ENCODE measurements at places on chromosomes 6 and 20. TPM values are rescaled to one million over a fixed set of nuclear protein-coding genes. Genes with fewer than 3 reads are reported as not detected.

DNA sequence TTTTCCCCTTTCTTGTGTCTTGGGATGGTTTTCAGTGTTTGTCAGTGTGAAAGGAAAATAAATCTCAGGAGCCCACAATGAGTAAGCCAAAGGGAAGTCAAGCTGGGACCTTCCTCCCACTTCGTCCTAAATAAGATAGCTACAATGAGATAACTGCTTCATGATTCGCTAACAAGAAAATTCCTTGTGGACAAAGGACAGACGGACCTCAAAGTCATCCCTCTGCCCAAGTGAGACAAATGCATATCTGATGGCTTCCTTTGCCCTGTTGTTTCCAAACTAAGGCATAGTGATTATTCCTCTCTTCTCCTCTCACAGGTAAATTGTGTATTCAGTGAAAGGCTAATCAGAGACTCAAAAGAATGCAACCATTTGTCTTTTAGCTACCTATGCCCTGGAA is 26.1 kb upstream of the ADTRP start:
- no peak for DNase-seq

GRCh38 chr20:31819083-31819784 is at the start of gene MYLK2:
Gene MYLK2, plus strand, starts transcription at chr20:31819356. Its CDS starts 225 bp downstream, at chr20:31819581.
- DNase-seq = no peak

DNA sequence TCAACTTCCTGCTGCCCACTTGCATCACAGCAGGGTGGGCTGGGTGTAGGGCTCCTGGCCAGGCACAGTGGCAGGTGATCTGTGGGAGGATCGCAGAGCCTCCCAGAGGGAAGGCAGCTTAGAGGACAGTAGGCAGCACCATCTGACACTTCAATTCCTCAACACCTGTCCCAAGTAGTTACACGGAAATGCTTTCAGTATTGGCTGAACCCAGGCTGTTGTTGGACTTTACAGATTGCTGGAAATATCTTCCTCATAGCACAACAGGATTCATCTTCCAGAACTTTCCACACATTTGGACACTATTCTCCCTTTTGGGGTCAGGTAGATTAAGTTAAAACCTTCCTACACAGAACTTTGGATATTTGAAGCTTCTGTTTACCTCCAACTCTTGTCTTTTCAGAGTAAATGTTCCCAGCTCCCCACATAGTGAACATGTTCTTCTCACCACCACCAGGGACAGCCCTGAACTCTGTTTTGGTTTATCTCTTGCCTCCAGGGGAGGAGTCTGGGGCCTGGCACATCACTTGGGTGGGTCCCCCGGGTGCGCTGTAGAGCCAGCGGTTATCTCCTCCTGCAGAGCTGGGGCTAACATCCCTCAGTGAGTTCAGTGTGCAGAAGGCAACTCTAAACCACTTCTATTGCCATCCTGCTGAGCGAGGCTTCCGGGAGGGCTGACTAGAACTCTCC is 3.5 kb upstream of the SLC22A2 start:
- DNase-seq = no peak

DNA sequence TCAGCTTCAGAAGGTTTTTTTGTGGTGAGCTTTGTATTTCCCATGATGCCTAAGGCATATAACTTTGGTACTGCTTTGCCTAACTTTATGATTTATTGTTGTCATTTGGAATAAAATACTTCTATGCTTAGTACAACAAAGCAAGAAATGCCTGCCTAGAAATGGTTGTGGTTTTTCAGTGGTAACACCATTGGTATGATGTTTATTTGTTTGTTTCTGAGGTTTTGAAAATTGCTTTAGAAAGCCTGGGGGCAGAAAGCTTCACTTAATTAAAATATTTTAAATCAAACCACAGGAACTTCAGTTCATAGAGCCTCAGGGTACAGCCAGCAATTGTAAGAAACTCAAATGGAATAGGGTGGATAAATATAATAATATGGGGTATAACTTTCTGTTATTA is 351.2 kb upstream of the MAP3K7 start:
- no peak for DNase-seq

DNA sequence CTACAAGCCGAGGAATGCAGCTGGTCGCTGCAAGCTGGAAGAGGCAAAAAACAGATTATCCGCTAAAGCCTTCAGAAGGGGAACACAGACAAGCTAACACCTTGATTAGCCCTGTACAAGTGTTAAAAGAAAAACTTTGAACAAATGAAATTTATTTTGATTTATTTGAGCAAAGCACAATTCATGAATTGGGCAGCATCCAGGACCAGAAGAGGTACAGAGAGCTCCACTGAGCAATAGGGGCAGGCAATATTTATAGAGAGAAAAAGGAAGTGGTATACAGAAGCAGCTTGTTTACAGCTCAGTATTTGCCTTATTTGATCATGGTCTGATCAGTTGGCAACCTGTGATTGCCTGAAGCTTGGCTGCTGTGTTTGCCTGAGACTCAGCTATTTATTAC is 17.6 kb downstream of the HLA-DOB start:
- no peak for DNase-seq

- DNase-seq = no peak
These were observed 73.5 kb downstream of the ECT2L start for GRCh38 chr6:138869398-138869797.

DNA sequence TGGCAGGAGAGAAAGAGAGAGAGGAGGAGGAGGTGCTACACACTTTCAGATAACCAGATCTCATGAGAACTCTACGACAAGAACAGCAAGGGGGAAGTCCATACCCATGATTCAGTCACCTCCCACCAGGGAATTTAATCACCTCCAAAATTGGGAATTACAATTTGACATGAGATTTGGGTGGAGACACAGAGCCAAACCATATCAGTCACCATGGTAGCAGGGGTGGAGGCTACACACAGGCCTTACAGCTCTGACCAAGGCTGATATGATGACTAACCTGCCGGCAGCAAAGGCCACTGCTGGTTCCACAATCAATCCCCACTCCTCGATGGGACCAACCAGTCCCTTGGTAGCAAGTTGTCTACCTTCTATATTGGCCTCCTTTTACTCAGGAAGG is 13.6 kb upstream of the RBM24 start:
- DNase-seq = no peak

DNA sequence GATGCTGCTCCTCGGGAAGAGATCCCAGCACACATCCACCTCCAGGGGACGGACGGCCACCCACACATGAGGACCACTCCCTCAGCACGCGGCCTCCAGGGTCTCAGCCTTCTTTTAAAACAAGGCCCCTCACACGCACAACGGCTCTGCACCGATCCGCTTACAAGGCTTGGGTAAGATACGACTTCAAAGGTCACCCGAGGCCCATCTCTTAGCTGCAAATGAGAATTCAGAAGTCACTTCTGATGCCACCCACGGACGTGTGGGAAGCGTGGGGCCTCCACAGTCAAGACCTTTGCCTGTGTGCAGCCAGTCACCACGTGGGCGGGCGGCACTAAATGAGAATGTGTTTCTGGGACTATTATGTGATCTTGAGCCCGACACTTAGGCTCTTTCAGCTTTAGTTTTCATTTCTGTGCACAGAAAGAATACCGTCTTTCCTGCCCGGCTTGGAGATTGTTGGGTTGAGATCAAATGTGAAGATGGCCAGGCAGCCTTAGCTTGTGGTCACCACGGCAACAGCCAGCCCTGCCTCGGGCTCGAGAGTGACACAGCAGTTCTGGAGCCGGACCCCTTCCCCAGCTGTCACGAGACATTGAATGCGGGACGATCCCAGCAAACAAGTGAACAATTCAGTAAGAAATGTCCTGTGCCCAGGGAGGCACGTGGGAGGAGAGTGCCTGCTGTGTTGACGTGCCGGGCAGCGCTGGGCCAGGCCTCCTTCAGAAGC is 91.6 kb downstream of the RAMACL start:
- no peak for DNase-seq

GRCh38 chr6:138815797-138816528 is 20.1 kb downstream of the ECT2L start:
- no peak for DNase-seq

- no peak for DNase-seq
These were observed 20.8 kb upstream of the PAX1 start for GRCh38 chr20:21684671-21685070.

DNA sequence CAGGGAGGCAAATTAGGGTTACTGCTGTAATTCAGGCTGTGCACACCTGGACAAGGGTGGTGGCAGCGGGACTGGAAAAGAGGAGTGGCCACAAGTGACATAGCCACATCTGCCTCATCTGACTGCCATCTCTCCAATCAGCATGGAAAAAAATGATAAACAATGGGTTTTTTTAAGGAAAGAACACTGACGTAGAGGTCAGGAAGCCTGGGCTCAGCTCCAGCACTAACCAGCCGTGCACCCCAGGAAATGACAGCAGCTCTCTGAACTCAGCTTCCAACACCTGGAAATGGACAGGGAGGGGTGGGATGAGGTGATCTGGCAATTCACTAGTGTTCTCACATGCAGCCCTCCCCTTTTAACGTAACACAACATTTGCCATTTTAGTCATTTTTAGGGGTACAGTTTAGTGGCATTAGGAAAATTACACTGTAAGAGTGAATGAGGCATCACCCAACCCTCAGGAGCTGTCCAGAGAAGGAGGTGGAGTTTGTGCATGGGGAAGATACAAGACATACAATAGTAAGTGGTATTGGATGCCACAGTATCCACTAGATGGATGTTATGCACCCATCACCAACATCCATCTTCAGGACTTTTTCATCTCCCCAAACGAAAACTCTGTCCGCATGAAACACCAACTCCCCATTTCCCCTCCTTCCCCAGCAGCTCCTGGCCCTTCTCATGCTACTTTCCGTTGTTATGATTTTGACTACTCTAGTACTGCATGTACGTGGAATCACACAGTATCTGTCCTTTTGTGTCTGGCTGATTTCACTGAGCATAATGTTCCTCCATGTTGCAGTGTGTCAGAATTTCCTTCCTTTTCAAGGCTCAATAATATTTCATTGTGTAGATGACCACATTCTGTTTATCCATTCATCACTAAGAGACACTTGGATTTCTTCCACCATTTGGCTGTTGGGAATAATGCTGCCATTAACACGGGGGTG is 215.5 kb upstream of the ECI2 start:
- DNase-seq = no peak

GRCh38 chr6:77457720-77458349 is 5.5 kb downstream of the HTR1B start:
- DNase-seq = peak; percentile 48

- DNase-seq = no peak
These were observed 41.6 kb downstream of the VSTM2L start for GRCh38 chr20:37944456-37944981.

GRCh38 chr20:48716086-48716485 is 111.7 kb downstream of the PREX1 start:
- no peak for DNase-seq

DNA sequence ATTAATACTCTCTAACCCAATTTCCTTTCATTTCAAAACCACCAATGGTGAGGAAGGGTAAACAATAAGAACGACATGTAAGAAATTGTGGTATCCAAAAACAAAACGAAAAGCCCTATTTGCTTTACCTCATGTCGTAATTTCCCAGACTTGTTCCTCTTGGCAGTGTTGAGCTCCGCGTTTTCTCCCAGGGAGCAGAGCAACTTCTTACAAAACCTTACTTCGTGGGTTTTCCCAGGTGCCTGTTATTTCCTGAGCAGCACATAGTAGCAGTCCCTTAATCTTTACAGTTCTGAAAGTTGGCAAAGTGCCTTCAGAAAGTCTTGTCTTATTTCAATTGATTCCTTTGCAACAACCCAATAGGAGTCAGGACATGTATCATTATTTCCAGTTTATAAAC is 207.9 kb upstream of the MARCKS start:
- DNase-seq = no peak

DNA sequence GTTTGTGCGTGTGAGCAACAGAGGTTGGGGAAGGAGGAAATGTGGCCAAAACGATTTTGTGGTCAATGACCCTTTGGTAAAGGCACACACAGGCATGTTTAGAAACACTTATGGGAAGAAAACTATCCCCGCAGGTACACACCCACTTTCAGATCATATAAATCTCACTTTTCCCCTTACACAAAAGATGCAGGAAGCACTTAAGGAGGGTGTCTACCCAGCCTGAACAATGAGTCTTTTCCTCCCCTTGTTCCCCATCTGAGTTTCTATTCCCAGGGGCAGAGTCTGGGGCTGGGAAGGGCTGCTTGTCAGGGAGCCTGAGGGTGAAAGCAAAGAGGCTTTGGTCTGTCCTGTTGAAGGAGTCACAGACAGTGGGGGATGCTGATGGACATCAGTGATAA is 193.2 kb upstream of the SALL4 start:
- no peak for DNase-seq

DNA sequence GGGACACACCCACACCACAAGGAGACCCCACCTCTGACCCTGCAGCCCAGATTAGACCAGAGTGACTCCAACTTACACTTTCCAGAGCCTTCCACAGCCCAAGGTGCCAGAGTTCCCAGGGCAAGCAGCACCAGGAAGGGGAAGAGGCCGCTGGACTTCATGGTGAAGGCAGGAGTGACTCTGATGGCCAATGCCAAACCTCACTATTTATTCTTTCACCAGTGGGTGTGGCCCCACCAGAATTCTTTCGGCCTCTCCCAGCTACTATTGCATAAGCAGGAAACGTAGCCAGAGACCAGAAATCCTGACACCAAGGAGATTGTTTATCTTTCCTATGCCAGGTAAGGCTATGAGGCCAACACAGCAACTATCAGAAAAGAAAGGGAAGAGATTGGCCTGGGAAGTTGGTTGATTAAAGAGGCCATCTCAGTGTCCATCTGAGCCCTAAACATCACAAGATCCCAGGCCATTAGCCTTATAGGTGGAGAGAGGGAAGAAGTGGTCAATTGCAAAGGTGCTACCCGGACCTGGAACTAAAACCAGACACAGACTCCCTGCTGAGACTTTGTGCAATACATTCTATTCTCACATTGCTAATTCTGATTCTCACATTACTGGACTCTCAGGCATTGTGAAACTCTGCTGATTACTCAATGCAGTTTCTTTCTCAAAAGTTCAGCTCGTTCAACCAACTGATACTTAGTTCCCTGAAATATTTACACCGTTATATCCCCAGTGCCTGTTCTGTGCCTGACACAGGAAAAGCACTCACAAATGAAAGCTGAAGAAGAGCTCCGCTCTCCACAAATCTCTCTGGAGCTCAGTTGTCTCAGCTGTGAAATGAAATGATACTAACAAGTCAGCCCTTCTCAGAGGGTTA is at the start of gene SLPI:
Gene SLPI, minus strand, starts transcription at position 182 of the 880 bp plus-strand sequence. Its CDS starts 21 bp downstream, at position 161.
- no peak for DNase-seq

DNA sequence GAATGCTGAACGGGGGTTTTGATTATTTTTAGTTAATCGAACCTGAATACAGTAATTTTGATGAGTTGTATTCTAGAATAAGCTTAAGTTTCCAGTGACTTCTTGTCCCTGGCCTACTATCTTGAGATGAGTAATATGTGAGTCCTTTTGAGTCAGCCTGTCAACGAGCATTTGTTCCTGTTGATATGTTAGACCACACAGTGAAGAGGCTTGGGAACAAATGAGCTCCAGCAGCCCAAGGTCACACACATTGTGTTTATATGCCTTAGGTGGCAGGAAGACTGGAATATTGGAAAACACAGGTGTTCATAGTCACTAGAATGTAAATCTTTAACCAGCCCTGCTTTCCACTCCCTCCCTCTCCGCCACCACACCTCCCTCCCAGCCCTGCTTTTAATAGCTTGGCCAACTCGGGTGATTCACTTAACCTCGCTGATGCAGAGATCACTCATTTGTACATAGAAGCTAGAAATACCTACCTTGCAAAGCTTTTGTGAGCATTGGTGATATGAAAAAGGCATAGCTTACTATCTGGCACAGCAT is 9.1 kb downstream of the SMPDL3A start:
- no peak for DNase-seq

OPRM1 gene
- not detected for polyA plus RNA-seq

RNF39 gene
- polyA plus RNA-seq = 1.5 TPM

RALY gene
- polyA plus RNA-seq = 151 TPM

FOXC1 gene
- polyA plus RNA-seq = 84.8 TPM

FOXA2 gene
- not detected for polyA plus RNA-seq

C6orf15 gene
- not detected for polyA plus RNA-seq

Measured in right renal cortex interstitium (tissue), 3 donors.